Purkinje cell (primary cell): ENCODE measurements at places on chromosomes 16 and 17. TPM values are rescaled to one million over a fixed set of nuclear protein-coding genes. Genes with fewer than 3 reads are reported as not detected.

Gene TLCD2
- 0.06 and 0.22 TPM in 2 replicates for polyA plus RNA-seq

Gene SLC5A10
- not detected in 2 replicates for polyA plus RNA-seq

Gene SLC6A2
- not detected in 2 replicates for polyA plus RNA-seq

Gene HOXB2
- not detected in 2 replicates for polyA plus RNA-seq

Gene CHST4
- not detected in 2 replicates for polyA plus RNA-seq

Gene ALDOC
- polyA plus RNA-seq = 19,909 and 22,599 TPM in 2 replicates

Gene CHD9NB
- not detected in 2 replicates for polyA plus RNA-seq

Gene TMEM92
- polyA plus RNA-seq = not detected in 2 replicates

Gene KRTAP1-5
- not detected in 2 replicates for polyA plus RNA-seq

Gene SPHK1
- polyA plus RNA-seq = 0.13 and 0.78 TPM in 2 replicates

Gene CCL2
- polyA plus RNA-seq = 2.6 TPM in 1 of 2 replicates, not detected in the other

Gene HSD11B2
- 0.12 and 3.9 TPM in 2 replicates for polyA plus RNA-seq

Gene CMTM1
- not detected in 2 replicates for polyA plus RNA-seq

Gene DNAI2
- not detected in 2 replicates for polyA plus RNA-seq

Gene B4GALNT2
- polyA plus RNA-seq = not detected in 2 replicates

Gene GAS2L2
- not detected in 2 replicates for polyA plus RNA-seq

Gene ZPBP2
- not detected in 2 replicates for polyA plus RNA-seq

Gene CHST5
- 0.14 TPM in 1 of 2 replicates, not detected in the other for polyA plus RNA-seq

Gene NME2
- polyA plus RNA-seq = 23.5 and 51.9 TPM in 2 replicates
